ENCODE measurements at places on chromosomes 3 and 15.

DNA sequence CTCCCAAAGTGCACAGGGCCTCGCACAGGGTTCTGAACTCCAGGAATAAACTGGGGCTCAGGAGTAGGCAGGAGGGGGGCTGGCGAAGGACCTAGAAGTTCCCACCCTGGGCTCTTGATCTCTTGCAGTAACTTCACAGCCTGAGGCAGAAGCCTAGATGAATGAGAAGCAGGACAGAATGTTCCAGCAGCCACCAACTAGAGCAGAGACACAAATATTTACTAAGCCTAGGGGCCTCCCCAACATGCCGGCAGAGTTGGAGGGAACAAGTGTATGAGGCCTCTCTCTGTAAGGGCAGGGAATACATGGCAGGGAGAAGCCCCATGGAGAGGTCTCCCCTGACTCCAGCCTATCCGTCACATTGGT lies 25.3 kb upstream of the C15orf39 start:
- DNase-seq, result no peak

DNA sequence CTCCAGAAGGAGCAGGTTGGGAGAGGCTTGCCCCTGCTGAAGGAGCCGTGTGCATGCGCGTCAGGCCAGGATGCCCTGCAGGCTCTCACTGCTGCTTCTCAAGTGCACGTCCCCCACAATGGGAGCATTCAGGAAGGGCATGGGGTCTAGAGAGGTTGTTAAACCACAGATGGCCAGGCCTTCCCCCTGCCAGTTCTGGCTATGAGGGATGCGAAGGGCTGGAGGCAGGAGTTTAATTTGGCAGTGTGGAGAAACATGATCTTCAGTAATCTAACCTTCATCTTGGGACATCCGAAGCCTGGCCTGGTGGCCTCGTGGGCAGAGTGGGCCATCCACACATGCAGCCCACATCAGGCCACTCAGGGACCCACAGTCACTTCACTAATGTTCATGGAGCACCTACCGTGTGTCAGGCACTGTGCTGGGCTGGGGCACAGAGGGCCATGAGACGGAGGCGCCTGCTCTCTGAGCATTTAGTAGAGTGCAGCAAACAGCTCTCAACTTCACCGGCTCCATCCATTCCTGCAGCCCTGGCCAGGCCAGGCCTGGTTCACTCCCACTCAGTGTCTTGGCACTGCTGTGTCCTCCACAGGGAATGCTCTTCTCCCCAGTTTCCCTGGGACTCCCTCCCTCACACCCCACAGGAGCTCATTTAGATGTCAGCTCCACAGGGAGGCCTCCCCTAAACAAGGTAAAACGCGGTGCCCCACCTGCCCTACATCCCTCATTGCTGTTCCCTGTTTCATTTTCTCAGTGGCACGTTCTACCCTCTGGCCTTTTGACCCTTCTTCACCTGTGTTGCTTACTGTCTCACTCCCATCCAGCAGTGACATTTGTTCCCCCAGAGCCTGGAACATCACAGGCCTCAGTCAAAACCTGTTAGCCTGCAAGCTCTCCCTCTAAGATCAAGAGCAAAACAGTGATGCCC lies 4.0 kb downstream of the CFAP100 start:
- no peak for DNase-seq

GRCh38 chr3:158742871-158743663 lies 10.8 kb upstream of the RARRES1 start:
- DNase-seq, result no peak

DNA sequence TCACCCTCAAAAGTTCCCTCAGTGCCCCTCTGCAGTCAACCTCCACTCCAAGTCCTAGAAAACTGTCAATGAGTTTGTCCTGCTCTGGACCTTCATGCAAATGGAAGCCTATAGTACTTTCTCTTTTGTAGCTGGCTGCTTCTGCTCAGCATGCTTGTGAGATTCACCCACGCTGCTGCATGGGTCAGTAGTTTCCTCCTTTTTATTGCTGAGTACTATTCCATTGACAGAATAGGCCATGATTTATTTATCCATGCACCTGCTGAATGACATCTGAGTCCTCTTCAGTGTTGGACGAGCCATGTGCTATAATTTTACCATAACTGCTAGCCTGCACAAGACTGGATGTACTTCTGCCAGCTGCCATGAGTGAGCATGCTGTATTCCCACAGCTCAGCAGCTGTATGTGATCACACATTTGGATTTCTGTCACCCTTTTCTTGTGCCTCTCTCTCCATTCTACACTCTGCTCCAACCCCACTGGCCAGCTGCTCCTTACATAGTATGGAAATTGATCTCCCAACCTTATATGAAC lies 26.3 kb downstream of the CDCP1 start:
- no peak for DNase-seq

- no peak for DNase-seq
These were observed 49.2 kb downstream of the SPATA12 start for GRCh38 chr3:57109437-57110199.

- DNase-seq, result no peak
These were observed 61.3 kb downstream of the UBE2E2 start for GRCh38 chr3:23264413-23264812.

GRCh38 chr3:101806491-101806890 lies 27.5 kb downstream of the NXPE3 start:
- no peak for DNase-seq

DNA sequence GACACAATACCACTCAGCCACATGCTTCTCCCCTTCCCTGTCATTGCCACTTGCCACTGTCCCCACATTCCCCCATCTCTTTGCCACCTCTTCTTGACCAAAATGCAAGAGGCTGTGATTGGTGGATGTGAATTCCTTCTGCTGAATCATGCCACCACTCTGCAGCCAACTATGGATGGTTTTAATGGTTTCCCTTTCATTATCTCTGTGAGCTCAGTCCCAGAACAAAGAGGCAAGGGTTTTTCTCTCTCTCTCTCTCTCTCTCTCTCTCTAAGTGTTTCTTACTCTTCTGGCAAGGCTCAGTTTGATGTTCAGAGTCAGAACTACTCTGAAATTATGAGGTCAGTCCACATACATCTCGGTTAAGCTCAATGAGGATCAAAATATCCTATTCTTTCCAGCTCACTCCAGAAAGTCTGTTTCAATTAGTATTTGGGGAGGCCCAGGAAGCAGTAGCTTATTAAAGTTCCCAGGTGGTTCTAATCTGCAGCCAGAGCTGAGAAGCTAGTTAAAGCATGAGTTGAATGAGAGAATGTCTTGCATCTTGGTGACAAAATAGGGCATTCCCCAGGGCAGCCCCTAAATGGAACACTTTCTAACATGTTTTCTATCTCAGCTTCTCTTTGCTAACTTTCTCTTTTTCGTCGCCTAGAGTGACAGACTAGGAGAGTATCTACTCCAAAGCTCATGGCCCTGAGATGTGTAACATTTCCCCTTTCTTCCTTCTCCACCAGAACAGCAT lies 8.5 kb upstream of the ILDR1 start:
- DNase-seq, result no peak

GRCh38 chr3:144645300-144645699 lies 673.7 kb downstream of the DIPK2A start:
- no peak for DNase-seq

DNA sequence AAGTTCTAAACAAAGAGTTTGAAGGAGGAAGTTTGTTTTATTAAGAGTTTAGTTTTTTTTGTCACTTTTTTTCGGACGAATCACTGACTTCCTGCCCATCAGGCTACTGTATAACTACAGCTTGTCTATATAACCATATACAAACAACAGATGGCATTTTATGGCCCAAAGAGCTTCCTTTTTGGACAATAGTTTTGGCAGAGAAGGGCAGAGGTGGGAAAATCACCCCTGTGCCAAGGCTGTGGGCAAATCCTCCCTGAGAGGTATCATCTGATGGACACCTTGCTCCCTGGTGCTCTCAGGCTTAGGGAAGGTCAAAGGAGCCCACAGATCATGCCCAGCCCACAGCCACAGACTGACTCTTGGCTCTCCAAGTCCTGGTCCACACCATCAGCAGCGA lies 113.4 kb downstream of the OXNAD1 start:
- DNase-seq, result no peak

DNA sequence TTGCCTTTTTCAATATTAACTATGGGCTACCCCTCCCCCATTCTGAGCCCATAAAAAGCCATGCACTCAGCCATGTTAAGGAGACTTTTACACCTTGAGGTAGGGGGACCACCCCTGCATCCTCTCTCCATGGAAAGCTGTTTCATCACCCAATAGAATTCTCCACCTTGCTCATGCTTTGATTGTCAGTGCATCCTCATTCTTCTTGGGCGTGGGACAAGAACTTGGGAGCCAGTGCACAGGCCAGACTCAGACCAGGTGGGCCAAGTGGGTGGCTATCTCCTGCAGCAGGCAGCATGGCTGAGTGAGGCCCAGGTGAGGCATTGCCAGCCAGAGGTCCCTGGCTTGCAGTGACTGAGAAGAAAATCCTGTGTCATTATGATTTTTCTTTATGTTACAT lies 357.4 kb upstream of the CDIN1 start:
- no peak for DNase-seq

DNA sequence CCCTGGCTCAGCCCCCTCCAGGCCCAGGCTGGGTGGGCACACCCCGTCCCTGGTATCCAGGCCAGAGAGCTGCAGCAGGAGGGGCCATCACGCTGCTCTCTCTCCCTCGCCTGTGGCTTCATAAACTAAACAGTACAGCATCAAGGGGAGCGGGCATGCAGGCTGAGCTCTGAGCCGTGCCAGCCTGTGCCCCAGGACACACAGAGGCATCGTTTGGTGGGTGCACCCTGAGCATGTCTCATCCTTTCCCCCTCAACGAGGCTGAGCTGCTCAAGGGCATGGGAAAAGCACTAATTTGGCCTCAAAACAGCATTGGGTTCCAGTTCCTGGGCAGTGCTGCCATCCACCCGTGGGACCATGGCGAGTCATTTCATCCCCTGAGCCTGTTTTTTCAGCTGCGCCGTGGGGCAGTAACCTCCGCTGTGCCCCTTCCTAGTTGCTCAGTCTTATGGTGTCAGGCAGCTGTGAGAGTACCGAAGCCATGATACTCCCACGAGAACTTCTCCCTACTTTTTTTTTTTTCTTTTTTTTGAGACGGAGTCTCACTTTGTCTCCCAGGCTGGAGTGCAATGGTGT lies 79.6 kb downstream of the CPN2 start:
- DNase-seq, result no peak

GRCh38 chr3:157523814-157524213 lies 20.6 kb upstream of the VEPH1 start:
- no peak for DNase-seq

GRCh38 chr3:27939940-27940339 lies 217.8 kb upstream of the EOMES start:
- DNase-seq, result no peak

DNA sequence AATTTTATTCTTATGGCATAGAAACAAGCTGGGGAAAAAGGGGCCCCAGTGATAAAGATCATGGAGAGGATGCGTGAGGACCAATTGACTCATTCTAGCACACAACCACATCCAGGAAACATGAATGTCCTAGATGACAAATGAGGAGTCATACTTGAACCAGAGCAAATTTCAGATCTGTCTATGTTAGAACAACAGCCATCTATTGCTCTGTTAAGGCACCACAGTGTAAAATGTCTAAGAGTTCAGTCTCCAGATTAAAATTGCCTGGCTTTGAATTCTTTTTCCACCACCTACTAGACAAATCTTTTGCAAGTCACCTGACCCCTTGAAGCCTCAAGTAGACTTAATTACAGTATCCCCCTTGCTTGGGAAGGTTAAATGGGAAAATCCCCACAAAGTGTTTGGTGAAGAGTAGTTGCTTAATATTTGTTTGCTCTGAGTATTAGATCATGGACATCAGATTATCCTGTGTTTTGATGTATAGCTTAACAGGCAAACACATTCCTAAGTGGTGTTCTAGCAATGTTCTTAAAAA lies 258.7 kb upstream of the TGFBR2 start:
- no peak for DNase-seq

- DNase-seq, result no peak
These were observed 618.6 kb downstream of the NLGN1 start for GRCh38 chr3:174016186-174016585.

DNA sequence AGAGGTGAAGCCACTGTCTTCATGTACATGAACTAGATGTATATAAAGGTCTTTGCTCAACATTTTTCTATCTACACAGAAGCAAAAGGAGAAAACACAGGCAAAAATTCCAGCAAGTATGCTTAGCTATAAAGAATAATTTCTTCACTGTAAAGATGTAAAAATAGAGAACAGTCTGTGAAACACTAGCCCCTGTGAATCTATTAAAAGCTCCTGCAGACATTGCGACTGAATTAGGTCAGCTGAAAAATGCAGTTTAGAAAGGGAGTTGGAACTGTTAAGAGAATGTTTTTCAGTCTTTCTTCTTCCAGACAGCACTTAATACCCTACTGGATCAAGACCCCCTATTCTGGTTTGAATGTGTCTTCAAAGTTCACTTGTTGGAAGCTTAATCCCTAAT lies 291.5 kb downstream of the KBTBD8 start:
- no peak for DNase-seq

- DNase-seq, result no peak
These were observed 9.6 kb upstream of the SMAD6 start for GRCh38 chr15:66692391-66692790.

DNA sequence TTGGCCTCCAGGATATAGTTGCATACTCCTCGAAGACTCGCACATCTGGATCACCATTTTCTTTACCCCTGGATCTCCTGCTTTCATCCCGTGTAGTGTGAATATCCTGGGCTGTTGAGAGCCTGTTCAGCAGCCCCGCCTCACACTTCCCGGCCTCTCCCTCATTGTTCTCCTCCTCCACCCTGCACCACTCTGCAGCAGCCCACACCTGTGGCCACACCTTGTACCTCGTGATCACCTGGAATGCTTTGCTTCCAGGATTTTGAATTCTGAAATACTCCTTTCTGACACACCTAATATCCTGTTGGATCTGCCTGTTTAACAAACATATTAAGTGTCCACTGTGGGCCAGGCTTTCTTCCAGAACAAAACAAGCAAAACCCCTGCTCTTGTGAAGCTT lies 14.4 kb downstream of the ABHD17C start:
- peak; percentile 18 for DNase-seq

DNA sequence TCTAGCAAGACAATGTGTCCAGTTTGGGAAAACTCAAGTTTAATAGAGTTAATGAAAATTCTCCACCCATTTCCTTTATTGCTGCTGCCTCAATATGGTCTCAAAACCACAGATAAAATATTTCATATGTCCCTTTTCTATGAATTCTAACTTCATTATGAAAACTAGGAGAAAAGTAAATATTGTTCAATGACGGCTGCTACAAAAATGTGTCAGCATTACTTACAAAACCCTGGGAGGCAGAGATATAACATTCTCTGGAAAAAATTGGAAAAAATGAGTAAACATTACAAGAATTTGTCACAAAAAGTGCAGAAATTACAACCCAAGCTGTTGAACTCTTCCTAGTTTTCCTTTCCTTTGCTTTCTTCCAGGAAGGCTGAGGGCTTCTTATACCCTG lies 22.2 kb upstream of the FBN1 start:
- DNase-seq, result no peak

DNA sequence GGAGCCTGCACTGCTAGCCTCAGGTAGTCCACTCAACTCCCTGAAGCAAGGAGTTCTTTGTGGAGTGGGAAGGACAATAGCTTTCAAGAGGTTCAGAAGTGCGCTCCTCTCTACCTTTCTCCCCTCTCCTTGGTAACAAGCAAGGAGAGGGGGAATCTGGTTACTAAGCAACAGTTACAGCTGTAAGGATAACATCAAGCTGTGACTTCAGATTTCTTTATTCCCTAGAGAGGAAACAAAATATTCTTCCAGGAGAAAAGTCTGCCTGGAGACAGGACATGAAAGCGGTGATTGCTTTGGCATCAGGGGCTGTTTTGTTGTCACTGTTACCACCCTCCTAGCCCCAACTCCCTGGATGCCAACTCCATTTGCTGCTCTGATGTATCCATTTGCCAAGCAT lies 70.4 kb downstream of the TRANK1 start:
- DNase-seq, result peak; percentile 15

Data from NCI-H1417 (cell line).